ENCODE measurements at places on chromosomes 11 and 22.

GRCh38 chr22:47654922-47655491 lies 892.6 kb downstream of the TBC1D22A start:
- no peak for DNase-seq

- DNase-seq = peak; percentile 92
Measured at GRCh38 chr22:29031227-29032011, 30.2 kb downstream of the C22orf31 start.

DNA sequence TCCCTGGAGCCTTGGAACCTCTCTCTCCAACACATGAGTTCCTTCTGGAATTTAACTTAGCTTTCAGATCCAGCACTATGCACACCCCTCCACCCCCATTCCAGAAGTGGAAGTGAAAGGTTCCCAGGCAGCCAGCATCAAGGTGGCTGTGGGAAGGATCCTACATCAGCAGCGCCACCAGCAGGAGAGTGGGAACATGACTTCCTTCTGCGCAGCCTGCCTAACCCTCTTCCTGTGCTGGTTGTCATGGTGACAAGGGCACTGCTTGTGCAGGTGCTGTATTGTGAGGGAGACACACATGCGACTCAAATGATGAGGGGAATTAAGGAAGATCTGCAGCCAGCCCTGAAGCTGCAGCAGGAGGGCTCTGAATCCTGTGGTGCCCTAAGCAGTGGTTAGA lies 904.5 kb upstream of the API5 start:
- DNase-seq = no peak

- no peak for DNase-seq
Measured at GRCh38 chr11:46413760-46414465, 22.3 kb upstream of the CHRM4 start.

DNA sequence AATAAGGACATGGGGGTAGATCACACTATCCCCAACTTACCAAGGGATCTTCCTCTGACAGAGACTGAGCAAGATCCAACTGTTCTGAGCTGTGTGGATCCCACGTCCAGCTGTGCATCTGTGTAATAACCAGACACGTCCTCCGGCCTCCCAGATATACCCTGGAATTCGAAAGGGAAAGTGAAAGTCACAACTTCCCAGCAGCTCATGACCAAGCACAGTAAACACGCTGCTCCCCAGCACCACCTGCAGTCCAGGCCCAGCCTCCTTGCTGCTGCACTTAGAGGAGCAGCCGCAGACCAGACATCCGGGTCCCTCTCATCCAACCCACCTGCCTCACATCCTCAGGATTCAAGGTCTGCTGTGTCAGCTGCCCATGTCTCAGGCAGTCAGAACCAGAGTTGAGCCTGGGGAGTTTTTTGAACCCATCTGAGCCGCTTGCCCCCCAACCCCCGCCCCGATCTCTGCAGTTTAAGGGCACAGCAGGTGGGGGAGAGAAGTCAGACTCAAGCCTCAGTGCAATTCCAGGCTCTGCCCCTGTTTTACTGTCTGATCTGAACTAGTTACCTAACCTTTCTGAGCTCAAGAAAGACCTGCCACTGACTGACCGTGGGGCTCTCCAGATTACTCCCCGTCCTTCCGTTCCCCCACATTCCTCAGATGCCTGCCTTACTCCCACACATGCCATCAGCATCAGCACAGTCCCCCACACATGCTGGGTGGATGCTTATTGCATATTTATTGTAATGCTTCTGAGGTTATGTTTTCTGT lies at the start of gene APOL2:
Gene APOL2, minus strand, starts transcription at position 127 of the 771 bp plus-strand sequence. CDS start 6,365 bp downstream, outside the sequence.
- peak; percentile 97 for DNase-seq

DNA sequence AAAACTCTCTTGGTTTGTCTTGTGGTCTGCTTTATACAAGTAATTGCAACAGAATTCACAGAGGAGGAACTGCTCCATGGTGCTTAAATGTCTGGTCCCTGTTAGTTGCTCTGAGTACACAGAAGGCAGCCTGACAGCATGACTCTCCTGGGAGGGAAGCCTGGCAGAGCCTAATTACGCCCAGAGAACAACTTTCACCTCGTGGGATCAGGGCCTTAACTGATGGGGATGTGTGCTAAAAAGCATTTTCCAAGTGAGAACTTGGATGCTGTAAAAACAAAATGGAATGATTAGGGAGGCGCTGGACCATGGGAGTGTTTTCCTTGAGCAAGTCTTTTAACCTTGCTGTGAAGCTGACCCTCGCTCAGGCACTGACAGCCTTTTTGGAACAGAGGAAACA lies 154.0 kb upstream of the TENM4 start:
- DNase-seq = no peak

DNA sequence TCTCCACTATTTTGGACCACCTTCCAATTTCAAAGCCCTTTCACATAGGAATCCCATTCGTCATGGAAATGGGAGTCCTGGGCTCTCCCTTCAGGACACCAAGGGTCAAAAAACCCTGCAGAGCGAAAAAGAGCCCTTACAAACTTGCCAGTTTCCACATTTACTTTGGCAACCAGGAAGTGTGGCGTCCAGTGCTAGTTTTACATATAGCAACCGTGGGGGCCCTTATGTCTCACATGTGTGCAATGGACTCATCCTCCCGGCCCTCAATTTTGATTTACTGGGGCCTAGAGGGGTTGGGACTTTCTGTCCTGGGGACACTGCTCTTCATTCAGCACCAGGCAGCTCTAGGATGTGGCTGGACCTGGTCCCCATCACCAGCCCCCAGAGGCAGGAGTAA lies 33.7 kb downstream of the DAGLA start:
- no peak for DNase-seq

- DNase-seq = peak; percentile 74
Measured at GRCh38 chr22:28019881-28020861, 101.1 kb upstream of the PITPNB start.
